Islet precursor cell (in vitro differentiated cells): ENCODE measurements at places on chromosomes 2 and 18.

- DNase-seq: no peak
These were observed 127.3 kb upstream of the LGALSL start for GRCh38 chr2:64326578-64327050.

DNA sequence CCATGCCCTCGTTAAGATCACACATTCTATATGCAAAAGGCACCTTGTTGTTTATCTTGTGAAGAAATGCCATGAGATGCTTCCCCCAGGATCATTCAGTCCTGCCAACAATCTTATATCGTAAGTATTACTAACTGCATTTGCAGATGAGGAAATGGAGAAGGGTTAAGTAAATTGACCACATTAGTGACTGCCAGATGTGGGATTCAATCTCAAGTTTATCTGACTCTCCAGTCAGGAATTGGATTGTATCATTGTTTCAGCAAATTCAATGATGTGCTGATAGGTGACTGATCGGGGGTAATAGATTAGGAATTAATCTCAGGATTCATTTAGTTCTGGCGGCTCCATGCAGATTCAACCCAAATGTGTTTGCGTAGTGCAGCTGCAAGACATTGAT is 106.2 kb downstream of the CNTNAP5 start:
- DNase-seq: no peak

- peak; percentile 29 for DNase-seq
These were observed 58.9 kb upstream of the TEX51 start for GRCh38 chr2:126839796-126840195.

DNA sequence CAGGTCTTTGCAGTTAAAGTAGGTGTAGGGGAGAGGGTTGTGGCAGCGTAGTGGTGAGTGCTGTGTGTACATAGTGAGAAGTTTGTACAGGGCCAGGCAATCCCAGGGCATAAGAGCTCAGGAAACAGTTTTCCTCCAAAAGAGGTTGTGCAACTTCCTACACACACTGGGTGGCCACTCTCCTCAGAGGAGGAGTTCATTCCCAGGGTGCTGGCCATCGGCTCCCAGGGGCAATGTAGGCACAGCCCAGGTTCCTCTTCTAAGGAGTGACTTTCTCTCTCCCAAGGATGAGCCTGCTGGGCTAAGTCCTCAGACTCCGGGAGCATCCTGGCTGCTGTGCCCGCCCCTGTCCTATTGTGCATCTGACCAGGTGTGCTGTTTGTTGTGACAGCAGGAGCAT is 3.0 kb downstream of the ACOXL start:
- DNase-seq: no peak

- DNase-seq: peak; percentile 97
These were observed 169.1 kb upstream of the KLF7 start for GRCh38 chr2:207334624-207335371.

GRCh38 chr2:127609031-127609751 is 36.8 kb upstream of the GPR17 start:
- peak; percentile 45 for DNase-seq
